ENCODE measurements at places on chromosomes 4 and X.

DNA sequence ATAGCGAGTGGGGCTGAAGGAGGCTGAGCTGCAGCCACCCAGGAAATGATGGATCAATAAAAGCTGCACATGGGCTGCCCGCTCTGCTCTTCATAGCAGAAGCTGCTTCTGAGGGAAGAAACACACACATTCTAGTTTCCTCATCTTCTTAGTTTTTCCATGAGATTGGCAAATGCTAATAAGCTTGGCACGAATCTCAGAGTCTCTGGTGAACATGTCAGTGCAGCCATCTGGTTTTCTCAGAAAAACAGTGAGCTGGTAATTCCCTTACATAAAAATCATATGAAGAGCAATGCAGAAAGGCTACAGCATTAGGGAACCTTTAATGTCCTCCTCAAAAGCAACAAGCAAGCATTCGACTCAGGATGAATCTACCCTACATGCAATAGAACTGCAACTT lies 69.9 kb downstream of the GATB start:
- no peak for DNase-seq

DNA sequence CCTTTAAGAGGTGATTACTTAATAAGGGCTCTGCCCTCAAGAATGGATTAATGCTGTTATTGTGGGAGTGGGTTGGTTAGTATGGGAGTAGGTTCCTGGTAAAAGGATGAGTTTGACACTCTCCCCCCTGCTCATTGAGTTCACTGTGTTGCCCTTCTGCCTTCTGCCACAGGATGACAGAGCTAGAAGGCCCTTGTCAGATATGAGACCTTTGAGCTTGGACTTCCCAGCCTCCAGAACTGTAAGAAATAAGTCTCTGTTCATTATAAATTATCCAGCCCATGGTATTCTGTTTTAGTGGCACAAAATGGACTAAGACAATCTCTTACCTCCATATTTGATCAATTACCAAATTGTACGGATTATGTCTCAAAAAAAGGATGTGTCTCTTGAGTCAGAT lies 114.3 kb upstream of the NAP1L5 start:
- DNase-seq, result no peak

DNA sequence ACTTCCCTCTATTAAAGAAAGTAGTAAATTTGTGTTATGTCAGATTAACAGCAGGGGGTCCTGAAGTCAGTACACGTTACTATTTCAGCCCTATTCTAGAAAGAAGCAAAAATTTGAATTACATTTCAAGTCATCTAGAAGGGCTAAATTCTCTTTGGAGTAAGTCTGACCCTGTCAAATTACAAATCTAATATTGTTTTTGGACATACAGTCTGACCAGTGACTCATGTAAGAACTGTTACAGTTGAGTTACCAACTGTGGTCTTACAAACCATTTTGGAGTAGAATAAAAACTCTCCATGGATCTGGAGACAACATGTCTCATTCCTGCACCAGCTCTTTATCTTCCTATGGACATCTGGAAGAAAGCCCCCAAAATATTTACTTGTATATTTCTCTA lies 36.0 kb upstream of the GYPA start:
- no peak for DNase-seq

DNA sequence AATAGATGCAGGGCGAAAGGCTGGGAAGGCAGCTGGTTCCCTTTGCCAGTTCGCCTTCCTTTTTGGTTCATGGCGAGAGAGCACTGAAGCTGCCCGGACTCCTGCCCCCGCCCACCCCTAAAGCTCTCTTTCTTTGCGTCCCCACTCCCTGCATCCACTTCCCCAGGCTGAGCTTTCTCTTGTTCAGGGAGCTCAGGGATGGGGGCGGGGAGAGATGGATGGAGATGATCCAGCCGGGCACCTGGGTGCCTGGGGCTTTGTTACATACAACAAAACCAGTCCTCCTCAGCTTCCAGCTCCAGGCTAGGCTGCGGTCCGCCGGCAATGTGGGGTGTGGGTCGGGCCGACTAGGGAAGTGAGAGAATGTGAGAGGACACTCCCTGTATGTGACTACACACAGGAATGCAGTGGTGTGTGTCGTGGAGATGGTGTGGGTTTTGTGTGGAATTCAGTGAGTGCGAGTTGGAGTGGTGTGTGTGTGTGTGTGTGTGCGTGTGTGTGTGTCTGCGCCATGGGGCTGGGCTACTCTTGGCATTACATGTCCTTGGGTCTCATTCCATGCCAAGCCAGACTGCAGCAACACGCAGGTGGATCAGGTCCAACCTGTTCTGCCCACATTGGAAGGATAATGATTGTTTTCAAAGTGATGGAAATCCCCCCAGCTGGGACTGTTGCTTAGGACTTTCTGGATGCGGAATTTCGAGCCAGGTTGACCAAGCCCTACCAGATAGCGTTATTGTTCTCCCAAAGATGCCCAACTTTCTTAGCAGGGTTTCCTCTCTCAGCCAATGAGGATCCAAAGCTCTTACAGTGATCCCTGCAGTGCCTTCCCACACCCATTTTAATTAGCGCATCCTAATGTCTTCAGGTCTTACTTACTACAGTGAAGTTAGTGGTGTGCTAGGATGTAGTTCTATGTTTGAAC lies 149.4 kb upstream of the CHRDL1 start:
- DNase-seq, result no peak

- DNase-seq, result no peak
Measured at GRCh38 chr4:136516371-136516770, 1015.9 kb downstream of the PCDH18 start.

DNA sequence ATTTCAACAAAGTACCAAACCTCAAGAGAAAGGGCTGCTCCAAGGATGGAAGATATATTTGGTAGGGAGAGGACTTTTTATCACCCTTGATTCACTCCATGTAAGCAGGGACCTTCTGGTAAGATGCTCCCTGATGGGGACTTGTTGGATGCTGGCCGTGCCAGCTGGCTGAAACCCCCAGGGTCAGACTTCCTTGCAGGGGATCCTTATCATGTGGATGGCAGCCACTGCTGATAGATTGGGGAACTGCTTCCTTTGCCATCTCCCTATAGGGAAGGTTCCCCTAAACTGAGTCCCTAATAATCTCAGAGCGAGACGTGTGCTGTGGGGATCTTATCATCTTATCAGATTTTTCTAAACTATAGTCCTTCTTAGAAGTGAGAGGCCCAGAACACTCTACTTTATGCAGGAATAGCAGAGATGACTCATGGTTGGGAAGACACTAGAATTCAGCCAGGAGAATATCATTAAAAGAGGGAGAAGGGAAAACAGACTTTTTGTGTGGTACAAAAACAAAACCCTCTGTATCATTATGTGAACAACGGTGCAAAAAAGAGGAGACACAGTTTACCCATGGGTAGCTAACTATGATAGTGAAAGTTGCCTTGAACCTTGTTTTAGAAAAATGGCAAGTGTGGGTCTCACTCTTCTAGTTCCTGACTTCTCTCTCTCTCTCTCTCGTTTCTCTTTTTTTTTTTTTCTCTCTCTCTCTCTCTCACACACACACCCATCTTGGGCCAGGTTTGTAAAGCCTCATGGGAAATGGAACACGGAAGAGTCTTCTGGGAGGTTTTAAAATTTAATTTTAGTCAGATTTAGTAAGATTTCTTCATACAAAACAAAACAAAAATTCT lies 16.1 kb downstream of the RHOH start:
- DNase-seq, result no peak

DNA sequence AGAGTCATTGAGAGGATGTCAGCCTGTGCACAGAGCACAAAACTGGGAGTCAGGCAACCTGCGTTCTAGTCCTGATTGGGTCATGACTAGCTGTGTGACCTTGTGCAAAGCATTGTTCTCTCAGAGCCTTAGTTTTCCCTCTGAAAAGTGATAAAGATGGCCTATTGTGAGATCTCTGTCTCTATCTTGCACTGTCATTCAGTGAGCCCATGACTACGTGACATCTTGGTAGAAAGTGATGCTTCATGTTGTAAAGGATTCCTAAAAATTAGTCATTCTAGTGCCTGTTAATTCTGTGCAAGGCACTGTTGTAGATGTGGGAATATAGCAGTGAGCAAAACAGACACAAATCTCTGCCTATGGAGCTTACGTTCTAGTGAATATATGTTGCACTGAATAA lies 2.5 kb downstream of the PGRMC1 start:
- no peak for DNase-seq

All from stimulated activated CD4-positive, alpha-beta T cell treated with anti-CD3 and anti-CD28 coated beads, Interleukin-4, amount 100 ng/mL, for 24 hours (primary cell).